Fibroblast of skin of right quadriceps (primary cell): ENCODE measurements at places on chromosomes 1 and 21.
A peak's percentile ranks its signal among the peaks of the same experiment; 100 is the strongest.

GRCh38 chr1:64495878-64496277 lies 25.9 kb downstream of the CACHD1 start:
- no peak for DNase-seq

DNA sequence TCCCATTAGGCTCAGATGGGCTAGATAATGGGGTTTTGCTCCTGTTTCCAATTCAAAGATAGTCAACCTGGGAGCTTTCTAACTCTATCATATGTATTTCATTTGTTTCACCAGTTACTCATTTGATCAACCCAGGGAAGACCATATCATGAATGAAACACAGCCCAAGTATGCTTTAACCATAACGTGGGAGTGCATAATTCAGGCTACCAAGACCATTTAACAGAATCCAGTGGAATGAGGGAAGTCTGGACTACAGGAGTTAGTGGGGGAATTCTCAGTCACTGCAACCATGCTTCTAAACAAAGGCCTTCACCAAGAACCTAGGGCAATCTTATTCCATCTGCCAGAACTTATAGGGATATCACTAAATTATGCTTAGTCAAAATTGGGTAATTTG lies 15.0 kb upstream of the SLC16A1 start:
- peak; percentile 37 for DNase-seq

- no peak for DNase-seq
Measured at GRCh38 chr1:229553621-229554130, 4.8 kb downstream of the ABCB10 start.

- DNase-seq = peak; percentile 78
Measured at GRCh38 chr1:65001231-65001792, 35.0 kb upstream of the JAK1 start.

DNA sequence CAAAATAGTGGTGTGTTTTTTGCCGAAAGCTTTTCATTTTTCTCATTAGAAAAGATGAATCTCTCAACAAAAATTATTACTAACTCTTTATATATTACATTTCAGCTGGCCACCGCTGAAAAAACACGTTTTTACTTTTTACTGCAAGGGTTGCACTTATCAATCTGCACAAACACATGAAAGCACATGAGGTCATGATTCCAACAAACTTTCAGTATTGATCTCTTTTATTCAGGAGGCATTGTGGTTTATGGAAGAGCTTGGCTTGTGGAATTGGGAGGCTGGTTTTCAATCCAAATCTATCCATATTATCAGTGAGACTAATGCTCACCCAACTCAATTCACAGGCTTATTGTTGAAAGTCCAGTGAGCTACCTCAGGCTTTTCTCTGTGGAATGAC lies 20.6 kb upstream of the LPGAT1 start:
- no peak for DNase-seq

- DNase-seq = no peak
Measured at GRCh38 chr1:201718346-201719202, 110.4 kb upstream of the IPO9 start.

DNA sequence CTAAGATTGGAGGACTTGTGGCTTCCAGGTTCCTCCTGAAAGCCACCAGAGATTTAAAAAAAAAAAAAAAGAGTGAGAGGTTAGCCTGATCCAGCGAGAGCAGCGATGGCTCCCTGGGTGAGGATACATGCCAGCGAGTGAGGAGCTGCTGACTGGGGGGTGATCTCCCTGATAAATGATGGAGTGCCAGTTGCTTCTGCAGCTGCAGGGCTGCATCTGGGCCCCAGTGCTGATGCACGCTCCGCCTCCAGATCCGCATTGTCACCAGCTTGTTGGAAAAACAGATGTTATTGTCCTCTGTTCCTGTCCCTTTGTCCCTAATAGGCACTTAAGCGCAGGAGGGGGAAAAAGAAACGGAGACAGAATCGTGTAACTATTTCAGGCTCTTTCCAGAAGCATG lies 28.6 kb downstream of the UBIAD1 start:
- no peak for DNase-seq

DNA sequence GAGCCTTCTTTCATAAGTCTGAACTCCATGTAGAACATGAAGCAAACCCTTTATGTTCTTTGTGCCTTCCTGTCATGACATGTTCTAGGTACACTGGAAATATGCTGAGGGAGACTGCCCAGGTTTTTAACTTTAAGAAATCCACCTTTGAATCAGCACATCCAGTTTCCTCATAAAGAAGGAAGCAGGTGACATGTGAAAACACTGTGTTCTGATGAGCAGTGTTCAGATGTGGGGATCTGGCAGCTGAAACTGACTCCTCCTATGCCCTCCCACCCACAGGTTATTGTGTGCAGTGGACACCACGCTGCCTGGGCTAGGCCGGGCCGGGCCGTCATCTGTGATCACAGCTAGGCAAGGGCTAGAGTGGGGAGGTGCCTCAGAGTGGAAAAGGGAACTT lies 51.1 kb downstream of the CNN3 start:
- DNase-seq = no peak
